ENCODE measurements at places on chromosomes 4 and X.

GRCh38 chr4:15963001-15963451 lies at the start of gene FGFBP2:
Gene FGFBP2, minus strand, starts transcription at chr4:15963175. Its CDS starts 46 bp downstream, at chr4:15963129.
- no peak within 1 kb of the TSS for H3K4me3 ChIP-seq
- H3K4me1 ChIP-seq, result no peaks in the 10 kb centered on the region
- peak; percentile 67 for DNase-seq
- H3K36me3 ChIP-seq, result no peaks in the 10 kb centered on the region

GRCh38 chr4:67712650-67713528 lies 11.9 kb upstream of the UBA6 start:
- H3K27ac ChIP-seq, result no peak overlapping the region
- no peak overlapping the region for H3K4me3 ChIP-seq
- no peaks in the 10 kb centered on the region for H3K36me3 ChIP-seq
- no peaks in the 10 kb centered on the region for H3K27me3 ChIP-seq
- DNase-seq, result peak; percentile 26
- peaks cover 17% of the 10 kb centered on the region for H3K4me1 ChIP-seq

DNA sequence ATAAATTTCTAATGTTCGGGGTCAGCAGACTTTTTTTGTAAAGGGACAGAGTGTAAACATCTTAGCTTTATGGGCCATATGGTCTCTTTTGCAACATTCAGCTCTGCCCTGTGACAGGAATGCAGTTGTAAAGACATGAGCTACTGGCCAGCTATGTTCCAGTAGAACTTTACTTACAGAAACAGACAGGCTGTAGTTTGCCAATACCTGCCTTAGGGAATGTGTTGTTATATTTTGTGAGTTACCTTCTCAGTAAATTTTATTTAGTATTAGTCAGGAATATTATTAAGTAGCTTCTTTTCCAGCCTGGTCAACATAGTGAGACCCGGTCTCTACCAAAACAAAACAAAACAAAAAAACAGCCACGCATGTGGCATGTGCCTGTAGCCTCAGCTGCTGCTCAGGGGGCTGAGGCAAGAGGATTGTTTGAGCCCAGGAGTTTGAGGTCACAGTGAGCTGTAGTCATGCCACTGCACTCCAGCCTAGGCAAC lies 48.7 kb downstream of the HTT start:
- H3K4me3 ChIP-seq, result no peak overlapping the region
- H3K36me3 ChIP-seq, result peaks cover 6% of the 10 kb centered on the region
- H3K27me3 ChIP-seq, result no peaks in the 10 kb centered on the region

DNA sequence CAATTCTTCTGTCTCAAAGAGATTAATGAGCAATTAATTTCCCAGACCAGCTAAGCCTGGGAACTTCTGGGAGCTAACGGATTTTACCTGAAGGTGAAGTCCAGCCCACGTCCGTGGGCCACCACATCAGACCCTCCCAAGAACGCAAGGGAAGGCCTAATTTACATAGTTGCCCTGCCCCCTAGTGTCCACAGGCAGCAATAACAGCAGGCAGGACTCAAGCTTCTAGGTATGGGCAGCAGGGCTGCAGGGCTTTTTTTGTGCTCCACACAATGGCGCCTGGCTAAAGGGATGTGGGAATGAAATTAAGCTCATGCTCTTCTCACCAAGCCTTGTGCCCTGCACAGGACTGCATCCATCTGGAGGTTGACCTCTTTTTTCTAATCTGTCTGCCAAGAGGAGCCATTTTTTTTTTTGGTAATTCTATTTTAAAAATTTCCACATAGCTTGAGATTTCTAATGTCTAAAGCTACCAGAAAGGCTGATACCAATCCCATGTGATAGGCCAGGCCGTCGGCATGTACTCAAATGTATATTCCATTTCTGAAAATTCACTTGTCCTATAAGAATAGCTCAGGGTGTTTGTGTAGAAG lies 111.9 kb upstream of the TMEM164 start:
- H3K27me3 ChIP-seq, result no peaks in the 10 kb centered on the region
- no peak overlapping the region for H3K27ac ChIP-seq
- no peaks in the 10 kb centered on the region for H3K4me1 ChIP-seq
- DNase-seq, result peak; percentile 78
- H3K4me3 ChIP-seq, result no peak overlapping the region

- no peak for DNase-seq
- no peaks in the 10 kb centered on the region for H3K36me3 ChIP-seq
- no peaks in the 10 kb centered on the region for H3K27me3 ChIP-seq
- H3K4me1 ChIP-seq, result no peaks in the 10 kb centered on the region
- no peak overlapping the region for H3K4me3 ChIP-seq
Observed at GRCh38 chr4:122229857-122230256, 77.7 kb downstream of the BLTP1 start.

- no peaks in the 10 kb centered on the region for H3K36me3 ChIP-seq
- H3K27ac ChIP-seq, result no peak overlapping the region
- H3K4me1 ChIP-seq, result no peaks in the 10 kb centered on the region
- no peak for DNase-seq
- H3K27me3 ChIP-seq, result no peaks in the 10 kb centered on the region
Observed at GRCh38 chr4:95638920-95639501, 90.2 kb upstream of the UNC5C start.

- no peaks in the 10 kb centered on the region for H3K4me1 ChIP-seq
- no peak overlapping the region for H3K27ac ChIP-seq
- no peak overlapping the region for H3K4me3 ChIP-seq
- H3K36me3 ChIP-seq, result no peaks in the 10 kb centered on the region
- no peaks in the 10 kb centered on the region for H3K27me3 ChIP-seq
Observed at GRCh38 chrX:66674506-66674905, 35.6 kb upstream of the EDA2R start.

- H3K27me3 ChIP-seq, result no peaks in the 10 kb centered on the region
- H3K27ac ChIP-seq, result no peak overlapping the region
- DNase-seq, result peak; percentile 52
- no peaks in the 10 kb centered on the region for H3K36me3 ChIP-seq
Observed at GRCh38 chr4:55251342-55251741, 94.7 kb upstream of the SRD5A3 start.

DNA sequence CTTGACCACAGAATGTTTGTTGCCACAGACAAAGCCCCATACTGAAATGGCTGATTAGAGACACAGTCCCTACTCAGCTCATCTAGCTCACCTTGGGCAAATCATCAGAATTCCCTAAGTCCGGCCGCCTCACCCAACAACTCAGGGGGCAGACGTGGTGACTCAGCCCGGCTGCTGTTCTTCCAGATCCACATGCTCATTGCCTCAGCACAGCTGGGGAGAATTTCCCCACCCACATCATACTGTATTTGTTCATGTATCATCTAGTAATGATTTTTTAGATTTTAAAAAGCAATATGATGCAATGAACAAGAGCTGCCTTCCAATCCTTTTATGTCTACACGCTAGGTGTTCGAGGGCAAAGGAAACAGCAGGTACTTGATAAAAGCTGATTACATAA lies 333.8 kb upstream of the TENM3 start:
- H3K27ac ChIP-seq, result no peak overlapping the region
- no peaks in the 10 kb centered on the region for H3K27me3 ChIP-seq
- no peaks in the 10 kb centered on the region for H3K4me1 ChIP-seq
- no peak for DNase-seq
- H3K36me3 ChIP-seq, result no peaks in the 10 kb centered on the region

GRCh38 chr4:73710094-73710493 lies 30.3 kb upstream of the CXCL8 start:
- no peaks in the 10 kb centered on the region for H3K4me1 ChIP-seq
- H3K27me3 ChIP-seq, result no peaks in the 10 kb centered on the region
- H3K27ac ChIP-seq, result no peak overlapping the region
- no peaks in the 10 kb centered on the region for H3K36me3 ChIP-seq

DNA sequence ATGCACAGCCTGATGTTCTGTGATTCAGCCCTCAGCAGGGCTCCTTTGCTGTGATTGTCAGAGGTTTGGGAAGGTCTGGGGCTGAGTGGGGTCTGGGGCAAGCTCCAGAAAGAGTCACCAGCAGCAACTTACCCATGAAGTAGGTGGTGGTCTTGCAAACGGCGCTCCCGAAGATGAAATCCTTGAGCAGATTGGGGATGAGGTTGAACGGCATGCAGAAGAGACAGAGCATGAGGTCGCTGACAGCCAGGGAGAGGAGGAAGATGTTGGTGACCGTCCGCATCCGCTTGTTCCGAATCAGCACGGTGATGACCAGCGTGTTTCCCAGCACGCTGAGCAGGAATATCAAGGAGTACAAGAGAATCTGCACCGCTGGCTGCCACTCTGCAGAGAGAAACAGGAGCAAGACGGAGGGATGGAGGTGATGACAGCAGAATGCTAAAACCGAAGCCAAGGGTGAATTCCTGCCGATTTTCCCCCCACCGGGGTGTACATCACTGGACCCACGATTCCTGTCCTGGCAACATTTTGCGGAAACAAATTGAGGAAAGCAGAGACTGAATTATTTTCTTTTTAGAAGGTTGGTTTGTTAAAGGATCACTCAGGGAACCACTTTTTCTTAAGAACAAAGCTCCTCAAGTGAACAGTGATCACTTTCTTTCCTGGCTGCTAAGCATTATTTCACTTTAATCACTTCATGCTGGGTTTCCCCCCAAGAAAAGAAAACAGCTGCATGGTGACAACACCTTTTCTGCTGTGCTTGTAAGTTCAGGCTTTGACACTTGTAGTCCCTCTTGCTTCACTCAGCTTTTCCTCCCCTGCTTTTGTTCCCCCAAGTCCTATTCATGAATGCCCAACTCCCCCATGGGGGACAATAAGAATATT lies 941 bp downstream of the CCKAR start:
- H3K27ac ChIP-seq, result no peak overlapping the region
- H3K4me1 ChIP-seq, result peaks cover 21% of the 10 kb centered on the region
- no peaks in the 10 kb centered on the region for H3K36me3 ChIP-seq
- DNase-seq, result peak; percentile 48
- H3K27me3 ChIP-seq, result peaks cover 9% of the 10 kb centered on the region
- no peak overlapping the region for H3K4me3 ChIP-seq

GRCh38 chr4:37188100-37188499 lies 56.4 kb upstream of the NWD2 start:
- peak; percentile 28 for DNase-seq
- H3K4me1 ChIP-seq, result peaks cover 3% of the 10 kb centered on the region
- H3K27ac ChIP-seq, result no peak overlapping the region
- H3K4me3 ChIP-seq, result no peak overlapping the region

GRCh38 chr4:173934933-173935620 lies 348.4 kb downstream of the FBXO8 start:
- DNase-seq, result no peak
- peaks cover 41% of the 10 kb centered on the region for H3K4me1 ChIP-seq
- H3K27ac ChIP-seq, result peak overlapping the region; percentile 17
- H3K27me3 ChIP-seq, result no peaks in the 10 kb centered on the region
- no peaks in the 10 kb centered on the region for H3K36me3 ChIP-seq

DNA sequence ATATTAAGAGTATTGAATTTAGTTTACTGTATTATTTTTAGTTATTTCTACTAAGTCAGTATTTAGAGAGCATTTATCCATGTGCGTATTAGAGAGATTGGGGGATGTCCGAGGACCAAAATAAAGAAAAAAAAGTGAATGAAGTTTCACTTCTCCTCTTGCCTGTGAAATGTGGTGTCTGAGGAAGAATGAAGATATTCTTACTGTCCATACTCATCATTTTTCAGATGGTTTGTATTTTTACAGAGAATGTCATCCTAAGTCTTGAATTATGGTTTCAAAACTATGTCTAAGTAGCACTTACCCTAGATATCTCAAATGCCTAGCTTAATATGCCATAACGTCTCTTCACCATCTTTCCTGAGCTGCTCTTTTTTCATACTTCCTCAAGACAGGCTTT lies 854.3 kb downstream of the C4orf33 start:
- no peak overlapping the region for H3K27ac ChIP-seq
- DNase-seq, result no peak
- no peak overlapping the region for H3K4me3 ChIP-seq
- no peaks in the 10 kb centered on the region for H3K27me3 ChIP-seq
- no peaks in the 10 kb centered on the region for H3K4me1 ChIP-seq

DNA sequence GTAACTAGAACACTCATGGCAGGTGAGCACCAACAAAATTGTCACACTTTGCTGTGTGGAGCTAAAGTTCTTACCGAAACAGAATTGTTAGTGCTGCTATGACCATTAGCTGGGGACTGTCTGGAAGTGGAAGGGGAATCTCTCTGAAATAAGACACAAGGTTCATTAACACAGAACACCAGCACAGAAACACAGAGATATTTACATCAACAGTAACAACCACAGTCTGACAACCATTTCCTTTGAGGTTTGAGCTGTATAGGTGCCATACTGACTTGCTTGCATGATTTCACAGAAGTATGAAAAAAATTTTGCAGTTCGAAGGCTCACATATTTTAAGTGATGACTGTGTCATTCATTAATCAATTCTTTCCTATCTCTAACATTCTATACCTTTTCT lies 109.8 kb downstream of the NYX start:
- H3K27me3 ChIP-seq, result no peaks in the 10 kb centered on the region
- H3K4me1 ChIP-seq, result peaks cover 5% of the 10 kb centered on the region
- H3K4me3 ChIP-seq, result no peak overlapping the region
- no peaks in the 10 kb centered on the region for H3K36me3 ChIP-seq
